ENCODE measurements at places on chromosomes 5 and 9.
A peak's percentile ranks its signal among the peaks of the same experiment; 100 is the strongest.

- no peak for DNase-seq
These were observed 507.7 kb upstream of the PTGER4 start for GRCh38 chr5:40171971-40172370.

GRCh38 chr9:136726631-136727191 is 14.3 kb downstream of the DIPK1B start:
- DNase-seq, result peak; percentile 50

GRCh38 chr5:72238712-72239445 is 81.2 kb downstream of the MRPS27 start:
- DNase-seq, result no peak

DNA sequence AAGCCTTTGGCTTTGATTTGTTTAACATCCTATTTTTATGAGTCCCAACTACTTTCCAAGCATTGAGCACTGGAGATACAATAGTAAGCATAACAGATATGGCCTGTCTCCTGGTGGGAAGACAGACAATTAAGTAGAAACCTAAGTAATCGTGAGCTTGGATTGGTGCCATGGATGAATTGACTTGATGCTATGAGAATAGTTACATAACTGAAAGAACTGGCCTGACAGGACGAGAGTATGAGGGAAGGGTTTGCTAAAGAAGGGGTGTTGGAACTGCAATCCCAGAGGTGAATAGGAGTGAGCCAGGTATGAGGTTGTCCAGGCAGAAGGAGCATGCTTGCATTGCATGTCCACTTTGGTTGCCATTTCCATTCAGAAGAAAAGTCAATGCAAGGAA is 52.4 kb downstream of the GPR21 start:
- DNase-seq, result no peak

- DNase-seq, result no peak
These were observed 54.0 kb upstream of the OLFM1 start for GRCh38 chr9:135033487-135033886.

DNA sequence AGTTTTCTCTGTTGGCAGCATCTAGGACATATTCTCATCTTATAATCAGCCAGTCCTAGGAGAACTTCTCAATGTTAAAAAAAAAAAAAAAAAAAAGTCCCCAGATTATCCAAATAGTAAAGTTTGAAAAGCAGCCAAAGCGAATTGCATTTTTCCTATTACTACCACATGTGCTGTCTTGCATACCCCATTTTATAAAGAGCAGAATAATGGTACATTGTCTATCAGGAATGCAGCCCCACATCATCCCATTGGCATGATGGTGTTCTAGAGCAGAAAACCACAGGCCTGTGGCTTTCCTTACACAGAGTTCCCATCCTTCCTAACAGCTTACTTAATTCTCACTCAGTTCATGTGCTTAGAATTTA is 381.6 kb downstream of the TMEM38B start:
- no peak for DNase-seq

DNA sequence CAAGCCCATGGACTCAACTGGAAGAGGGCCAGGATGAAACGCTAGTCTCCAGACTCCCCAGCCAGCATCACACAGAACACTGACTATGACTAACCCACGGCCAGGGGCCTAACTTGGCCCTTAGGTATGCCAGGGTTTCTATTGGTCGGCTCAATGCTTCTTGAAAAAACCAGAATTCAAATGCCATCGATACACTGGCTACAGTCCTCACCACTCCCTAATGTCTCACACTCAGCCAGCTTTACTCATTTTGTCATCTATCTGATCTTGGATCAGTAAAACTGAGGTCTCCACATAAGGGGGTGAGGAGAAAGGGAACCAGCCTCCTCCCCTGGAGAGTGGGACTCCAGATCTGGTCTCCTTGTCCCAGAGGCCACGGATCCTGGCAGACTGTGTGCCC is 59.5 kb upstream of the FUBP3 start:
- DNase-seq, result no peak

GRCh38 chr5:84393969-84394368 is 9.3 kb upstream of the EDIL3 start:
- DNase-seq, result no peak

DNA sequence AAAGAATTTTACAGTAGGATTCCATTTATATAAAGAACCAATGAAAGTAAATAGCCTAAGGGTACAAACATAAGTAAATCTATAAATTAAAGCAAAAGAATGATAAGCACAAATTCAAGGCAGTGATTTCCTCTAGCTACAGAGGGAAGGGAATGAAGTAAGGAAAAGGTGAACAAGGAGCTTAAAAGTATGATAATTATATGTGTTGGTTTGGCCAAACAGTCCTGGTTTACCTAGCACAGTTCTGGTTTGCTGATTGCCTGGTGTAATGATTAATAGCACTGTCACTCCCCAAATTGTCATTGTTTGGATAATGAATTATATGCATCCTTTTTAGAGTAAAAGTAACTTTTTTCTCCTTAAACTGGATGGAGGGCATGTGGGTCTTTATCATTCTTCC is 15.0 kb upstream of the TMEM161B start:
- DNase-seq, result no peak

DNA sequence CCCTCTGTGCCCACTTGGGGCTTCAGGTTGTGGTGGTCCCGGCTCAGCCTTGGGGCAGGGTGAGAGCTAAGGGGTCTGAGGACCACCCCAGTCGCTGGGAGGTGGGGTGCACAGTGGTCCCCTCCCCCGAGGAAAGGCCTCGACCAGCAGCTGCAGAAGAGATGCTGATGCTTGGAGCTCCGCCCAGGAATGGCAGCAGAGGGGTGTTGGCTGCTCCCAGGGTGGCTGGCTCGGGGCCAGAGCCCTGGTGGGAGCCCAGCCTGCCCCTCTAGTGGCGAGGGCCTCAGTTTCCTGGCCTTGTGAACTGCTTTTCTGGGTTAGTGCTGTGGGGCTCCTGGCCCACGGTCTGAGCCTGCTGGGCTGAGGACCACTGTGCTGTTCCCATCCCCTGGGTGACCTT is 1.2 kb downstream of the DIPK1B start:
- no peak for DNase-seq

GRCh38 chr5:156513123-156513815 is 186.3 kb downstream of the SGCD start:
- DNase-seq, result no peak

DNA sequence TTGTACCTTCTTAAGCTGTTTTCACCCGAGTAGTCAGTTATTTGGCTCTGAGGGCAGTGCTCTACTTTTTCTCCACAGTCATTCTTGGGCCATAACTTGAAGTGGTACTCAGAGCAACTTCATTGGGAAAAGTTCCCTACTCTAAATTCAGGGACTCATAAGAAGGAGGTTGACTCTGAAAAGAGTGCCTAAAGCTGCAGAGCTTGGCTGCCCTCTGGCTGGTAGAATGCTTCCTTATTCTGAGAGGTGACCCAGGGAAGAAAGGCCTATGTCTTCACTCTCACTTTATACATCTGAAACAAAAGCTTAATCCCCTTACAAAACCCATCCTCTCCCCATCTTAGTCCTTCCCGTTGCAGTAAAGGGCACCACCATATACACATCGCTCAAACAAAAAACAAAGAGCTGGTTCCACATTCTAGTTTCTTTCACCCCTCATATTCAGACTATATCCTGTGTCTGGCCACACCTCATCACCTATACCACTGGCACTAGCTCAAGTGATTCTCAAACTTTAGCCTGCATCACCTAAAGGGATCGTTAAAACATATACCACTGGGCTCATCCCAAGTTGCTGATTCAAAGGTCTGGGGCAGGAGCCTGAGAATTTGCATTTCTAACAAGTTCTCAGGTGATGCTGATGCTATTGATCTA is 7.9 kb downstream of the IGIP start:
- DNase-seq, result no peak

DNA sequence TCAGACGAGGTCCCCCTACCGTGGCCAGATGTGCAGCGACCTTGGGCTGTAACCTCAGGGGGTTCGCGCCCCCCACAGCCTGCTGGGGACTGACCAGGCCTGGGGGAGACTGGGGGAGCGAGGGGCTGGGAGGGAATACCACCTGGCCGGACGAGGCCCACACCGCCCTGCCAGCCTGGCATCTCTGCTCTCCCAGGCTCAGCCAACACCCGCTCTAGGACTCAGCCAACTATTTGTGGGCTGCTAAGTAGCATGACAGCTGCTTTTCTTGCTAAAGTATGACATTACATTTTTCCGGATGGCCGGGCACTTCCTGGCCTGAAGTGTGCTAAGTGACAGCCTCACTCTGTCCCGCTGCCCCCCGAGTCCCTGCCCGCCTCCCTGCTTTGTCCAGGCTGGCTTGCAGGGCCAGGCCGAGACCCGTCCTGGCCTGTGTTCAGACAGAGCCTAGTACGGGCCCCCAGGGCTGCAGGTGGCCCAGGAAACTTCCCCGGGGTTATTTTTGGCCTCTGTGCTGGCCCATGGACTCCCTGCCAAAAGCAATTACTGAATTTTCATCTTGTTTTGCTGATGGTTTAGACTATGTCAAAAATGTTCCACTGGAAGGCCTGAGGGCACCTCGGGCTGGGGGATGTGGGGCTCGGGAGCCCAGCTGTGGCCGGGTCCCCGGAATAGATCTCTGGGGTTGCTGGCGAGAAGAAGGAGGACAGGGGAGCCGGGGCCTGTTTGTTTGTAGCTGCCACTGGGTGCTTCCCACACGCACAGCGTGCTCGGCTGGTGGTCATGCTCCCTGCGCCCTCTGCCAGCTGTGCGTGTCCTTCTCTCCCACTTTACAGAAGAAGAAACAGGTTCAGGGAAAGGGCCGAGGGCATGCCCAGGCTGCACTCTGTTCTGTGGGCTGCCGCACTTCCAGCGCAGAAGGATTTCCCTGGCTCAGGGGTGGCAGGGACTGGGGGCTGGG is 13.4 kb upstream of the SLC2A6 start:
- no peak for DNase-seq

DNA sequence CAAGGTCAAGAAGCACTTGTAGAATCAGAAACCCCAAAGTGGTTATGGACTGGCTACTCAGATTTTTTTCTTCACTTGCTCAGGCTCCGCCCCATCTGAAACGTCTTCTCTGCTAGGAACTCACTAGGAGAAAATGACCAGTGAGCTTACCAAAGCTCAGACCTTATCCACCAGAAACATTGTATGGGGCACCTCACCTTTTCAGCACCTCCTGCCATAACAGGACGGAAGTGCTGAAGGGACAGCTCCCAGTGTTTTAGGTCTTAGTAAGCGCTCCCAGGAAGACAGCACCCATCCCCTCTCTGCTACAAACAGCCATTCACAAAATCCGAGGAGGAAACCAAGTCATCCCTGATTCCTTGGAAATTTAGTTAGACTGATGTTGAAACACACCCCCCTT is 1.2 kb upstream of the GABRA1 start:
- no peak for DNase-seq

DNA sequence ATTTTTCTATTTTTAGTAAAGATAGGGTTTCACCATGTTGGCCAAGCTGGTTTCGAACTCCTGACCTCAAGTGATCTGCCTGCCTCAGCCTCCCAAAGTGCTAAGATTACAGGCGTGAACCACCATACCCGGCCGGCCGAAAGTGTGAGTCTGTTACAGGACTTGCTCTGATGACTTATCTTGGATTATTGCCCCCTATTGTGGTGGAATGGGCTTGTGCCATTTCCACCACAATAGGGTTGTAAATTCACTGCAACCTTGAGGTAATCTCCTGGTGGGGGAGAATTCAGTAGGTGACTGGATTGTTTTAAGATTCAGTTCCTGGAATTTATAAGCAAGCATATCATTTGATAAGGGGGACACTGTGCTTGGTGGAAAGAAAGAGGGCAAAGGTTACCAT is 15.0 kb upstream of the HMGCR start:
- no peak for DNase-seq

GRCh38 chr5:54243483-54244080 is 66.8 kb downstream of the ARL15 start:
- no peak for DNase-seq

GRCh38 chr5:69416180-69416579 is 1.3 kb downstream of the MARVELD2 start:
- no peak for DNase-seq

DNA sequence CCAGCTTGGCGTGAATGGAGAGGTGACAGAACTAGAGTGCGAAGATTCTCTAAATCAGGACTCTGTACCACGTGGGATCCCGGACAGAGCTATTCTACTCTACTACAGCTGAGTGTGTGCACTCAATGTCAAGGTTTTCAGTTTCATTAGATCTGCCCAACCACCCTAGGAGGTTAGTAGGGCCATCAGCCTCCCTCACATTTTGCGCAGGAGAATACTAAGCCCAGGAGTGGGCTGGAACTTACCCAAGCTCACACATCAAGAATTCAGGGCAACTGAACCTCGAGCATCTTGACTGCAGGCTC is 68.3 kb upstream of the TBC1D2 start:
- no peak for DNase-seq

GRCh38 chr5:81081461-81081835 is 121.3 kb downstream of the RASGRF2 start:
- no peak for DNase-seq

DNA sequence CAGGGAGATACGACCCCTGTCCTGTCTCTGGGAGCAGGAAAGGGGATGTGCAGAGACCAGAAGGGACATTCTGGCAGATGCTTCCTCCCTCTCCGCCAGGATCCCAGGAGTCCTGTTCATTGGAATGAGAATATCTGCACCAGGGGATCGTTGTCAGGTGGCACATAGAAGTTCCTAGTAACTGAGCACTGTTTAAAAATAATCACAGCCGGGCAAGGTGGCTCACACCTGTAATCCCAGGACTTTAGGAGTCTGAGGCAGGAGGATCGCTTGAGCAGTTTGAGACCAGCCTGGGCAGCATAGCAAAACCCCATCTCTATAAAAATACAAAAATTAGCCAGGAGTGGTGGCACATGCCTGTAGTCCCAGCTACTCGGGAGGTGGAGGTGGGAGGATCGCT is 12.3 kb downstream of the SARDH start:
- DNase-seq, result no peak

GRCh38 chr9:137411645-137412380 is 11.1 kb downstream of the EXD3 start:
- peak; percentile 46 for DNase-seq

GRCh38 chr9:81590688-81591087 is 98.7 kb downstream of the TLE1 start:
- no peak for DNase-seq

GRCh38 chr9:136587944-136588662 is 42.3 kb upstream of the NOTCH1 start:
- no peak for DNase-seq

- DNase-seq, result no peak
These were observed 34.1 kb downstream of the NSA2 start for GRCh38 chr5:74801197-74801596.

- no peak for DNase-seq
These were observed 38.5 kb downstream of the MACROH2A1 start for GRCh38 chr5:135360278-135361274.

GRCh38 chr5:22780756-22781155 is 72.4 kb downstream of the CDH12 start:
- no peak for DNase-seq

- DNase-seq, result no peak
These were observed 62.9 kb upstream of the ORM1 start for GRCh38 chr9:114259798-114260523.
